Activated CD4-positive, alpha-beta memory T cell treated with anti-CD3 and anti-CD28 coated beads, Interleukin-2, amount 10 ng/mL, durations not matched to agents 7 days and 5 days (primary cell): ENCODE measurements at places on chromosomes 12 and 14. TPM values are rescaled to one million over a fixed set of nuclear protein-coding genes. Genes with fewer than 3 reads are reported as not detected.

DNA sequence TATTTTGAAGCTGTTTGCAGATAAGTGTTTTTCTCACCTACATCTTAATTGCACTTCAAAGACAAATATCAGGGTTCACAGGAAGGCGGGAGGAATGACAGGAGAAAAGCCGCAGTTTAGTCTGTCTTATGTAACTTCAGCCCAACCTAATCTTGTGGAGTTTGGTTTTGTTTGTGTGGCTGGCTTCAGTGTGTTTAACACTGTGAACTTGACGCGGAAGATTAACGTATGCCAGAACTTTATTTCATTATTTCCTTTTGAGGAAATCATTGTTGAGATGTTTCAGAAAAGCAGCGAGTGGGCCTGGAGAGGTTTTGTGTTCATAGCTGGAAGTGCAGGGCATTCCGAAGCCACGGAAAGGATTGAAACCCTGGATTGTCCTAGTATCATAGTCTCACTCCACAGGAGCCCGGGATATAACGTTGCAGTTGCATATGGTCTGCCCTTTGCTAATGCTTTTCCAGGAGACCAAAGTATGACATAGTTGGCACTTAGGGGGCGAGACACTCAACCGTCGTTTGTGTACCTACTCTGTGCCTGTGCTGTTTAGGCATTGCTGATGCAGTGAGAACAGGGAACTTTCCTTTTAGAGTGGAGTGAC is 2.0 kb downstream of the PELI2 start:
- H3K36me3 ChIP-seq: peaks cover 2% of the 10 kb centered on the region
- peak overlapping the region; percentile 72 for H3K4me3 ChIP-seq
- no peak for DNase-seq
- peaks cover 34% of the 10 kb centered on the region for H3K27me3 ChIP-seq
- H3K4me1 ChIP-seq: peaks cover 31% of the 10 kb centered on the region

DNA sequence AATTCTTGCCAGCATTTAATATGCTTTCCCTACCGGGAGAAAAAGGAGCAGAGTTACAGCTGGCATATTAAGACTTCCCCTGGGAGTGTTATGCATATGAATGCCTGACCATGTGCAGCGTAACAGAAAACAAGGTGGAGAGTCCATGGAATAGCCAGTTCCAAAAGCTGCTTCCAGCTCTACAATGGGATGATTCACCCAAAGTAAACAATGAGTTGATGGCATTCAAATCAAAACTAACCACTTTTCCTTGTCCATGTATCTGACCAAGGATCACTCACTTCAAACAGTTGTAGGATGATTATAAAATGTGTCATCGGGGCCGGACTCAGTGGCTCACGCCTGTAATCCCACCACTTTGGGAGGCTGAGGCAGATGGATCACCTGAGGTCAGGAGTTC is 48.1 kb upstream of the BICDL1 start:
- no peak for DNase-seq
- H3K27ac ChIP-seq: no peak overlapping the region
- H3K27me3 ChIP-seq: peaks cover 3% of the 10 kb centered on the region
- H3K4me3 ChIP-seq: no peak overlapping the region
- H3K4me1 ChIP-seq: no peaks in the 10 kb centered on the region
- no peaks in the 10 kb centered on the region for H3K36me3 ChIP-seq

DNA sequence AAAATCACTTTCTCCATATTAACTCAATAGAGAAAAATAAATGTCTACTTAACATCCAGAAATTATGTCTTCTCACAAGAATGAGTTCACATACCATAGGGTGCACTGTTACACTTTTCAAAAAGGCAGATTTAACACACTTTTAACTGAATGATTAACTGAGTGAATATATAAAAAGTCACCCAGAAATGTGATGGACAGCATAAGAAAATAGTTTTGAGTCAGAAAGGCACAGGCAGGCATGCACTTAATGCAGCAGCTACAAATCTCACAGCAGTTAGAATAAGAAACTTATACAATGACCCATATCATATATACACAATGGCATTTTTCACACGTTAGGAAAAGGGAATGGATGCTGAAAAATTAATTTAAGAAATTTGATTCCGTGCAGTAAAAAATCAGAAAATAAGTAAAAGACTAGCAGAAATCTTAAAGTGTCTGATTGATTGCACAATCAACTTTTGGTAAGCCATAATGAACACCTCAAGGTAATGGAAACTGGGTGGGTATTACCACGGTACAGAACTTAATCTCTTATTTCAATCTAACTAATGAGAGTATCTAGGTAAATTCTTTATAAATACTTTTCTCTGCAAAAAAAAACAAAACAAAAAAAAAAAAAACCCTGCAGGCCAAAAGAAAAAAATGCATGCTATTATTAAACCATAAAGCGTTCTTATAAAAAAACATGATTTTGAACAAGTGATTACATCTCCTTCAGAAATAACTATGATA is 3.5 kb downstream of the MED13L start:
- no peak overlapping the region for H3K27ac ChIP-seq
- H3K4me3 ChIP-seq: no peak overlapping the region
- H3K27me3 ChIP-seq: no peaks in the 10 kb centered on the region
- DNase-seq: no peak
- H3K36me3 ChIP-seq: no peaks in the 10 kb centered on the region

Gene BDKRB2
- not detected for total RNA-seq

Gene IL26
- total RNA-seq: 3.3 TPM

- DNase-seq: no peak
- peaks cover 16% of the 10 kb centered on the region for H3K4me1 ChIP-seq
- peaks cover 16% of the 10 kb centered on the region for H3K27me3 ChIP-seq
- no peak overlapping the region for H3K4me3 ChIP-seq
- no peaks in the 10 kb centered on the region for H3K36me3 ChIP-seq
These were observed 54.2 kb upstream of the LRRK2 start for GRCh38 chr12:40170593-40170992.

- H3K4me1 ChIP-seq: peaks cover 54% of the 10 kb centered on the region
- H3K27me3 ChIP-seq: no peaks in the 10 kb centered on the region
- peaks cover 43% of the 10 kb centered on the region for H3K36me3 ChIP-seq
- H3K4me3 ChIP-seq: peak overlapping the region; percentile 96
- H3K27ac ChIP-seq: peak overlapping the region; percentile 94
- DNase-seq: peak; percentile 45
These were observed 600 bp downstream of the PNN start for GRCh38 chr14:39175445-39176262.

GRCh38 chr12:12467688-12468261 is 94.9 kb downstream of the DUSP16 start:
- DNase-seq: peak; percentile 77
- H3K4me1 ChIP-seq: peaks cover 87% of the 10 kb centered on the region
- H3K36me3 ChIP-seq: peaks cover 71% of the 10 kb centered on the region
- H3K27ac ChIP-seq: peak overlapping the region; percentile 97
- H3K4me3 ChIP-seq: peak overlapping the region; percentile 40

DNA sequence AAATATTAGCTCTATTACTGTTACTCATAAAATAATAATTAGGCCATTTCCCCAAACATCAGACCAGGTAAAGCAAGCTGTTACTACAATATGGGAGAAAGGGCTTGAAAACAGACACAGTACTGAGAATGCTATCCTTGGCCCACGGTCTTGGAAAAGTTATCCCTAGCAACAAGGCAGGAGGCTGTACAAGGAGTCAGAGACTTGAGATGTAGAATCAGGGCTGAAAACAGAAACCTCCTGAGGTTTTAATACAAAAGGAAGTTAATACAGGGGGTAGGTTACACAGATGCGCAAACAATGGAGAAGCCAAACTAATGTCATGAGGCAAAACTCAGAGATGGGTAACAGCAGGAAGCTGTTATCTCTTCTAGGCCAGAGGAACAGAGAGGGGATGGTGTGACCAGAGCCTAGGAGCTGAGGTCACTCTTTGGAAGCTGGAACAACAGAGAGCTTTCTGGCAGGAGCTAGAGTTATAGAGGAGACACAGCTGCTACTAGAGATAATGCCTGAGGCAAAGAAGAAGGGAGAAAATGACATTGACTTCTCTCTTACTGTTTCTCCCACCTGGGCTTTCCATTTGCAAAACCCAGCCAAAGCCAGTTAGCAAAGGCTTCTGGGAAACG is 248.8 kb downstream of the SUDS3 start:
- DNase-seq: no peak
- no peaks in the 10 kb centered on the region for H3K36me3 ChIP-seq
- H3K27me3 ChIP-seq: no peaks in the 10 kb centered on the region
- no peak overlapping the region for H3K4me3 ChIP-seq
- H3K4me1 ChIP-seq: no peaks in the 10 kb centered on the region
- H3K27ac ChIP-seq: no peak overlapping the region

GRCh38 chr14:76904740-76905569 is 78.7 kb downstream of the LRRC74A start:
- peaks cover 4% of the 10 kb centered on the region for H3K36me3 ChIP-seq
- H3K4me1 ChIP-seq: peaks cover 34% of the 10 kb centered on the region
- H3K4me3 ChIP-seq: no peak overlapping the region
- no peak overlapping the region for H3K27ac ChIP-seq
- peak; percentile 64 for DNase-seq

Gene SLC6A12
- not detected for total RNA-seq

- no peaks in the 10 kb centered on the region for H3K36me3 ChIP-seq
- H3K4me1 ChIP-seq: no peaks in the 10 kb centered on the region
- H3K27me3 ChIP-seq: peaks cover 5% of the 10 kb centered on the region
- H3K4me3 ChIP-seq: no peak overlapping the region
- H3K27ac ChIP-seq: no peak overlapping the region
These were observed 20.6 kb downstream of the ARMH4 start for GRCh38 chr14:58131386-58131785.

GRCh38 chr14:34983148-34983760 is 462 bp downstream of the SRP54 start:
- H3K36me3 ChIP-seq: peaks cover 15% of the 10 kb centered on the region
- H3K27me3 ChIP-seq: no peaks in the 10 kb centered on the region
- H3K4me1 ChIP-seq: peaks cover 17% of the 10 kb centered on the region

DNA sequence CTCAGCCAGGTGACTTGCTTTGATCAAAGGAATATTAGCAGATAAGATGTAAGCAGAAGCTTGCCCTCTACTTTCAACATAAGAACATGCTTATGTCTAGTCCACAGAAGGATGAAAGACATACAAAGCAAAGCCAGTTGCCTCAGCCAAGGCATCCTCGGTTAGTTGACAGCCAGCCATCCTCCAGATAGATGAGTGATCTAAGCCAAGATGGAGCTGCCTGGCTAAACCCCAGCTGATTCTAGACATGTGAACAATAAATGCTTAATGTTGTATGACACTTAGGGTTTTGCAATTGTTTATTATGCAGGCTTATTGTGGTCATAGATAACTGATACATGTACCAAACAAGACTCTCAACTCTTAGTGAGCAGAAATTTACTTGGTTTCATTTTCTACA is 157.6 kb upstream of the TMTC2 start:
- no peak for DNase-seq
- H3K4me1 ChIP-seq: no peaks in the 10 kb centered on the region
- no peak overlapping the region for H3K4me3 ChIP-seq
- no peak overlapping the region for H3K27ac ChIP-seq

DNA sequence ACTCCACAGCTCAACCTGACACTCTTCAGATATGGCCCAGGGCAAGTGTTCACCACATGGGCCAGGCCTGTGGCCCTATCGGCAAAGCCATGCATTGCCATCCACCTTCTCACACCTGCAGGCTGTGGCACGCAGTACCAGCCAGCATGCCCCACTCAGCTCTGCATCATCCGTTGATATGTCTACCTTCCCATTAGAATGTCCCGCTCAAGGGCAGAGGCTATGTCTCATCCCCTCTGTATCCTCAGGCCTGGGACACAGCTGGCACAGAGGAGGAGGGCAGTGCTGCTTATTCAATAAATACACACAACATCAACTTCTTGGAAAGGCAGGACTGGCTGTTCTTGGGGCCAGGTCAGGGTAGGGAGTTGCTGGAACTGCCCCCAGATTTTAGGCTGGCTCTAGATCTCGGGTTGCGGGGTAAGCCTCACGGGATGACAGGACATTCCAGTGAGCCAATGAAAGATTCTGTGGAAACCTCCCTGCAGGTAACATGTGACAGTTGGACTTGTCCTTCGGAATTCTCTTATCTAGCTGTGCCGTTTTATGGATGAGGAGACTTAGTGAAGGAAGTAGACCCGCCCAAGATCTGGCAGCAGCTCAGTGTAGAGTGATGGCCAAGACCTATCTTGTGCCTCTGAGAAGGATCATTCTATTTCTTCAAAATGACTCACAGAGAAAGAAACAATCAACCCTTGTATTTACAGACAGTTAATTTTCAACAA is 25.6 kb downstream of the SYNE3 start:
- DNase-seq: no peak
- H3K4me1 ChIP-seq: peaks cover 51% of the 10 kb centered on the region
- peaks cover 46% of the 10 kb centered on the region for H3K36me3 ChIP-seq
- no peaks in the 10 kb centered on the region for H3K27me3 ChIP-seq

- DNase-seq: no peak
- H3K36me3 ChIP-seq: no peaks in the 10 kb centered on the region
- no peak overlapping the region for H3K27ac ChIP-seq
- H3K4me1 ChIP-seq: no peaks in the 10 kb centered on the region
- no peak overlapping the region for H3K4me3 ChIP-seq
These were observed 1047.5 kb upstream of the FLRT2 start for GRCh38 chr14:84482256-84483071.

Gene IRAK3
- total RNA-seq: 1.8 TPM

GRCh38 chr12:8628731-8629130 is 16.1 kb upstream of the AICDA start:
- DNase-seq: no peak
- no peaks in the 10 kb centered on the region for H3K4me1 ChIP-seq
- no peaks in the 10 kb centered on the region for H3K36me3 ChIP-seq
- H3K4me3 ChIP-seq: no peak overlapping the region

Gene CTSG
- 1.1 TPM for total RNA-seq

DNA sequence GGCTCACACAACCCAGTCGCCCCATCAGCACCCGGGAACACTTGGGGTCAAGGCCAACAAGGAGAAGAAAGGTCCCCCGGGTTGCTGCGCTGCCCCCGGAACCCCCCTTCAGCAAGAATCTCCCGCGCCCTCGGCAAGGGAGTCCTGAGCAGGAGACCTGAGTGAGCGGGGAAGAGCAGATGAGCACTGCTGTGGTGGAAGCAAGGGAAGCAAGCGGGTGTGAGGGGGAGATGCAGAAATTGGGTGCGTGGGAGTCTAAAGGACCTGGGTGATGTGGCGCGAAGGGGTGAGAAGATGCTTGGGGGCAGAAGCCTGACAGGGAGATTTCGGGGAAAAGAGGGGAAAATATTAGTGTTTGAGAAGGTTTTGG is 105.5 kb upstream of the PRB2 start:
- H3K4me1 ChIP-seq: no peaks in the 10 kb centered on the region
- H3K27ac ChIP-seq: no peak overlapping the region
- H3K4me3 ChIP-seq: no peak overlapping the region
- H3K27me3 ChIP-seq: peaks cover 28% of the 10 kb centered on the region

DNA sequence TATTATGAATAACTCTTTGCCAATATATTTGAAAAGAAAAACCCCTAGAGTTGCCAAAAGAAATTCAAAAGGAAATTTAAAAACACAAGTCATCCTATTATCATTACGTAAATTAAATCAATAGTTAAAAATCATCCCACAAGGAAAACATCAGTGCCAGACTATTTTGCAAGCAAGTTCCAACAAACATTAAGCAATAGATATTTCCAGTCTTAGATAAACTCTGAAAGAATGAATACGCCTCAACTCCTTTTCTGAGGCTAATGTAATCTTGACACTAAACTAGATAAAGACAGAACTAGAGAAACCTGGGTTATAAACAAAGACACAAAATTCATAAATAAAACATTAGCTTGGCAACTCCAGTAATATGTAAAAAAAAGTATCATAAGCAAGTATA is 245.9 kb downstream of the FOXN3 start:
- H3K4me3 ChIP-seq: no peak overlapping the region
- H3K4me1 ChIP-seq: no peaks in the 10 kb centered on the region
- no peak overlapping the region for H3K27ac ChIP-seq
- H3K36me3 ChIP-seq: peaks cover 22% of the 10 kb centered on the region
- DNase-seq: no peak

Gene LRRC9
- total RNA-seq: not detected

Gene ESR2
- 0.18 TPM for total RNA-seq

- no peak for DNase-seq
- H3K27ac ChIP-seq: no peak overlapping the region
- H3K4me1 ChIP-seq: peaks cover 2% of the 10 kb centered on the region
- H3K27me3 ChIP-seq: peaks cover 21% of the 10 kb centered on the region
- no peak overlapping the region for H3K4me3 ChIP-seq
These were observed 127.4 kb upstream of the PRMT8 start for GRCh38 chr12:3363608-3364007.

Gene SERPINA5
- not detected for total RNA-seq
